ENCODE measurements at places on chromosomes 7 and 10.

GRCh38 chr10:90969947-90970673 is 49.2 kb upstream of the ANKRD1 start:
- DNase-seq = no peak

- DNase-seq = peak; percentile 64
Observed at GRCh38 chr7:130425796-130426195, 15.0 kb downstream of the CEP41 start.

GRCh38 chr7:76294344-76295024 is 8.0 kb upstream of the HSPB1 start:
- DNase-seq = peak; percentile 67

DNA sequence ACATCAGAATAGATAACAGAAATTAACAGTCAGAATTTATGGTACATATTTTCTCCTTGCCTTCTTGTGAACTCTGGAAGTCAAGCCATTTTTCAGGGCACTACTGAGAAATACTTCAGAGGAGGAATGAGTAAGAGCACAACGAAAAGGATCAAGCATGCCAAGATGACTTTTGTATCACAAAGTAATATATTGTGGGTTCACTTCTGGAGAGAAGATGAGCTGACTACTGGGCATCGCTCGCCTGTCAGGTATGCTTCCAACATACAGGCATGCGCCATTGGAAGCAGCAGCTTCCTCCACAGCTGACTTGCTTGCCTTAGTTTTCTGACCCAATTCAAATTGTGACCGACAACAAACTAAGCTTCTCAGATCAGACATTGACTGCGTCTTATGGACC is 137.3 kb downstream of the VTI1A start:
- DNase-seq = no peak

DNA sequence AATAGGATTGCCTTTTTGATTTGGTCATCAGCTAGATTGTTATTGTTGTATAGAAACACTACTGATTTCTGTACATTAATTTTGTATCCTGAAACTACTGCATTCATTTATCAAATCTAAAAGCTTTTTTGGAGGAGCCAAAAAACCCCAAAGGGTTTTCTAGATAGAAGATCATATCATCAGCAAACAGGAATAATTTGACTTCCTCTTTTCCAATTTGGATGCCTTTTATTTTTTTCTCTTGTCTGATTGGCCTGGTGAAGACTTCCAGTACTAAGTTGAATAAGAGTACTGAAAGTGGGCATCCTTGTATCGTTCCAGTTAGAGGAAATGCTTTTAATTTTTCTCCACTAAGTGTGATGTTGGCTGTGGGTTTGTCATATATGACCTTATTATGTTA is 10.6 kb upstream of the ENTPD7 start:
- DNase-seq = no peak

GRCh38 chr7:131544449-131545301 is 11.8 kb downstream of the PODXL start:
- no peak for DNase-seq

DNA sequence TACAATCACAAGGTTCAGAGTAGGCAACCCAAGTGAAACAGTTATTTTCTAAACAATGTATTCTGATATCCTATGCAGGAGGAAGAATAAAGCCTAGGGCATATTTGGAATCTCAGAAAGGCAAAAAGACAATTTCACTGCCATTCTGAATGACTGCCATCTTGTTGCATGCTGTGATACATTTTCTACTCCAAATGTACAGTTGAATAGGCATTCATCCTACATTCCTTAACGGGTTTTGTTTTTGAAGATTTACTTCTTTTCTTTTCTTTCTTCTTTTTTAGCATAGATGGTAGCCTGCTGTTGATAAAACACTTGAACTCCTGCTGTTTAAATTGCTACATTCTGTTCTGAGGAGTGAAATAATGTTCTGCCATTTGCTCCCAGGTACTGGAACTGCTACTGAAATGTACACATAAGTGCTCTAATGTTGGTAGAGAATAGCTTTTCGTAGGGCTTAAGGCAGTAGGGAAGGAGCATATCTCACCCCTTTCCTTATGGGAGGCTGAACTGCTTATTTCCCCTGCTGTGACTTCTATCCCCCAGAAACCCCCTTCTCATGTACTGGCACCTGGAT is 506.8 kb downstream of the DNAJB9 start:
- no peak for DNase-seq
